ENCODE measurements at places on chromosomes 3 and 15. TPM values are rescaled to one million over a fixed set of nuclear protein-coding genes. Genes with fewer than 3 reads are reported as not detected.

The ANKRD63 gene
- total RNA-seq: not detected

The GOLGA8S gene
- not detected for total RNA-seq

The TRAIP gene
- total RNA-seq: 9.0 TPM

The ITGA11 gene
- total RNA-seq: 9.6 TPM

The PRICKLE2 gene
- total RNA-seq: 27.3 TPM

The ITIH3 gene
- total RNA-seq: 0.19 TPM

The VGLL3 gene
- total RNA-seq: 88.2 TPM

The B3GNT5 gene
- 1.9 TPM for total RNA-seq

The TRH gene
- under 0.01 TPM for total RNA-seq

The CCK gene
- 5.1 TPM for total RNA-seq

The CTDSPL gene
- total RNA-seq: 24.5 TPM

The GFM1 gene
- 35.5 TPM for total RNA-seq

The TGM4 gene
- not detected for total RNA-seq

The ANKRD34C gene
- total RNA-seq: not detected

The CEP19 gene
- total RNA-seq: 5.1 TPM

The EHD4 gene
- 22.8 TPM for total RNA-seq

The SH2D7 gene
- total RNA-seq: not detected

The SEC11A gene
- total RNA-seq: 253 TPM

The CLDN18 gene
- total RNA-seq: not detected

The FBN1 gene
- 823 TPM for total RNA-seq

The IL5RA gene
- total RNA-seq: not detected

The SLC41A3 gene
- total RNA-seq: 76.7 TPM

The PLOD2 gene
- total RNA-seq: 1,238 TPM

The CACNA2D2 gene
- not detected for total RNA-seq

The ARPP19 gene
- total RNA-seq: 131 TPM

The PRKAR2A gene
- 22.3 TPM for total RNA-seq

The TMEM108 gene
- total RNA-seq: under 0.01 TPM

The ADAMTSL3 gene
- 0.38 TPM for total RNA-seq

The IGSF10 gene
- under 0.01 TPM for total RNA-seq

The NR2E3 gene
- 0.38 TPM for total RNA-seq

The MSL2 gene
- 6.8 TPM for total RNA-seq

The CASR gene
- total RNA-seq: not detected

The RTP1 gene
- under 0.01 TPM for total RNA-seq

The WDR72 gene
- under 0.01 TPM for total RNA-seq

The SLC24A1 gene
- total RNA-seq: 2.5 TPM

The LNP1 gene
- total RNA-seq: 5.9 TPM

The CYP1A2 gene
- not detected for total RNA-seq

The AGTR1 gene
- total RNA-seq: 2.3 TPM

The CADPS gene
- 0.85 TPM for total RNA-seq

The TMCO5A gene
- total RNA-seq: not detected

The C3orf49 gene
- total RNA-seq: not detected

The MYH15 gene
- 1.1 TPM for total RNA-seq

The CCR8 gene
- total RNA-seq: not detected

The TMF1 gene
- 50.4 TPM for total RNA-seq
